ENCODE measurements at places on chromosomes 2 and 18.
A peak's percentile ranks its signal among the peaks of the same experiment; 100 is the strongest.

- DNase-seq = peak; percentile 77
These were observed 567 bp downstream of the TMEM200C start for GRCh38 chr18:5894611-5895298.

GRCh38 chr2:98240786-98241398, 105.4 kb upstream of the CNGA3 start:
- peak; percentile 43 for DNase-seq

DNA sequence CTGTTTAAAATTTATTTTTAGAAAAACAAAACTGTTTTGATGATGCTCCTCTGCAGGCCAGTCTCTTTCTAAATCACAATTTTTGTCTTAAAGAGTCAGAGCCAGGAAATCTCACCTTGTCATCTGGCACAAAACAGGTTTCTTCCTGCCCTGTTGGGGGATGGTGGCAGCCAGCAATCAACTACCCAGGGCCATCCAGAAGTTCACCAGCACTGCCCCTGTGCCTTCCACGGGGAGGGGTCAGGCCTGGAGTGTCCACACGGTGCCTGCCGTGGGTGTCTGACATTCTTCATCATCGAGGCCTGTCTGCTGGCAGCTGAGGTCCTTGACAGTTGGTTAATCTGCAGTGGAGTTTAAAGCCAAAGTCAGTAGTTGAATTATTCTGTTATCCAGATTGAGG, 40.0 kb upstream of the BMP10 start:
- DNase-seq = no peak

DNA sequence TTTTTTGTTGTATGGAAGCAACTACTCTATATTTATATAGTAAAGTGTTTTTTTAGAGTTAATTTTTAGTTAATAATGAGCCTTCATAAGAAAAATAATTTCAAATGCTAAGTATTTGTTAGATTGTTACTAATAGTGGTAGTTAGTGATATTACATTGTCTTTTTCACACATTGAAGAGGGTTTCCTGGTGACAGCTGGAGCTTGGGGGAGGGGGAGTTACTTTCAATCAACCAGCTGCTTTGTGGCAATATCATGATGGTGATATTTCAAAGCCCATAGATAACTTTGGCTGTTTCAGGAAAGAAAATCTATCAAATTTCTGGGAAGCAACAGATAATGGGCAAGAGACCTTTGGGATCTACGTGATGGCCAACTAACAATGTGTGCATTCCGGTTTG, 4.1 kb downstream of the RHBDD1 start:
- DNase-seq = no peak

DNA sequence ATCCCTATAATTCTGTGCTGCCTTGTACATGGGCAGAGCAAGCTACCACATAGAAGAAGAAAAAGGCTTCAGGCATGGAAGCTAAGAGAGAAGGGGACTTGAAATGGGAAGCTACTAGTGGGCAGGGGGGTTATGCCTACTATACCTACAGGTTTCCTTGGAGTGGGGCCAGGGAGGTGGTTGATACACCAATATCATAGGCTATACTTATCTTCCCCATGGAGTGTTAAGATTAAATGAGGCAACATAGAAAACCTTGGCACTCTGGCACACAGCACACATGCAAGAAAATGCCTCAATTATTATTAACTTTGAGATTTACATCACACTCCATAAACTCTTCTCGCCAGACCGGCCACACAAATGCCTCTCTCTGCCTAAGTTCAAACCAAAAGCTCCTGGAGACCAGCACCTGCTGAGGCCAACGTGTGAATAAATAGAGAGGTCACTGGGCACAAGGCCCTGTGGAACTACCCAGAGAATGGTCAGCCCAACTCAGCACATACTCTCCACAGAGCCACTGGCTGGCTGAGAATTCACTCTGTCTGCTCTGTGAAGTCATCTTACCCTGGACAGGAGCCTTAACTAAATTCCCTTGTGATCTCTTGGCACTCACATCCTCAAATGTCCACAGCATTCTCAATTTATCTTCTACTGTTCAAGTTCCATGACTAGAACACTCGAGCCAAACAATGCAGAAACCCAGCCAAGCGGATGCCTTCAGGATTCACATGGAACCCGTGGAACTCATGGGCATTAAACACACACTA, 498.7 kb downstream of the BCL11A start:
- DNase-seq = no peak

GRCh38 chr18:24791751-24792545, 331.5 kb downstream of the HRH4 start:
- DNase-seq = no peak

DNA sequence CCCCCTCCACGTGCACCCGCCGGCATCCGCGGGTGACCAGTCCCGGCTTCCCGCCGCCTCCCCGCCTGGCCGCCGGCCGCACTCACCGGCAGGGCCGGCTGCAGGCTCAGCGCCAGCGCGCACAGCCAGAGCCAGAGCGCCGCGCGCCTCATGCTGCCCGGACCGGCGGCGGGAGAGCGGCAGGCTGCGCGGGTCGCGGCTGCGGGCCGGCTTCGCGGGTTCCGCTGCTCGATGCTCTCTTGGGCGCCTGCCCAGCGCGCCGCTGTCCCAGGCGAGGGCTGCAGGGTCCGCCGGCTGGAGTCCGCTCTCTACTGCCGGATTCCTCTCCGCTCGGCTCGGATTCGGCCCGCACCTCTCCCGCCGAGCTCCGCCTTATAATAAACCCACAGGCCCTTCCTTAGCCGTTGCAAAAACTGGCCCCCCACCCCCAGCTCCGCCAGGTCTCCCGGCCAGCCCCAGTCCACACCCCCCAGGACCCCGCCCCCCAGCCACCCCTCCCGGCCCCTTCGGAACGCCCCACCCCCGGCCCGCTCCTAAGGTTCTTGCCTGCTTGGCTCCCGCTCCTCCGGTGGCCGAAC, at the start of gene SDC1:
Gene SDC1, minus strand, starts transcription at position 415 of the 578 bp plus-strand sequence. Its CDS starts 263 bp downstream, at position 152.
- DNase-seq = peak; percentile 77

DNA sequence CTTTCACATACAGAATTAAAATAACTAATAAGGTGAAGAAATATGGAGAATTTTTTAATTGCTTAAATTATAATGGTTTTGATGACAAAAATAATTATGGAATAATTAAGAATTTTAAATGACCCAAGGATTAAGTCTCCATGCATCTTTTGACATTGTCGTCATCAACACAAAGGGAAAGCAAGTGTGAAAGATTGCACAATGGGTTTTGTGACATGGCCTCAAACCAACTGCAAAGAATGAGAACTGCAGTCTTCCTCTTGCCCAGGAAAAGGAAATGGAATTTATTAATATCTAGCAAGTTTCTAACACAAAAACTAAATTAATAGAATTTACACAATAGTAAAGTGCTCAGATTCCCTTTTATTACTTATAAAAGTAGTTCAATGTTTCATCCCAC, 329.1 kb upstream of the PKDCC start:
- no peak for DNase-seq

All from trophoblast cell (in vitro differentiated cells and primary cell).